ENCODE measurements at places on chromosomes 12 and 14. TPM values are rescaled to one million over a fixed set of nuclear protein-coding genes. Genes with fewer than 3 reads are reported as not detected.

The NRIP2 gene
- 10.6 TPM for total RNA-seq

DNA sequence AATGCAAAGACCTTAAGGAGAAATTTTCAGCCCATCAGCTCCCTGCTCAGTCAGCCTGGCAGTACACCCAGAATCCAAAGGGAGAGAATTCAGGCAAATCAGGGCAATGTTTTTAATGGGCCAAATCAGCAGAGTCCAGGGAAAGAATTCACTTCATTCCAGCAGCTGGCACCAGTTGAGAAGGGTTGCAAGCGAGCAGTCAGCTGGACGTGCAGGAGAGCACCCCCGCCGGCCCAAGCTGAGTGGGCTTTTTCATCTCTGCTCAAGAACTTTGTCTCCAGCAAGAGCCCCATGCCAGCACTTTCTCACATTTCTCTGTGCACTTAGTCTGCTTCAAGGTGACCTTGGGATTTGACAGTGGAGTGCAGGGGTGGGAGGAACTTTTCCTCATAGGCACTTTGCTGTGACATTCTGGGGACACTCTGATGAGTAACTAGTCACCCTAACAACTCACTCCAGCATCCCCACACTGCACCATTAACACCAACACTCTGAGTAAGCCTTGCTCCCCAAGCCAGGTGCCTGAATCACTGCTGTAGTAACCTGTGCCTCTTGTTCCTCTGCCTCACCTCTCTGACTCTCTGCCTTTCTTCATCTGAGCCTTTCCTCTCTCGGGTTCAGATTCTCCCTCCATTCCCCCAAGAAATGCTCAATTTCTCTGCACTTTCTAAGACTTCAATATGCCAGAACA, 2.2 kb downstream of the ENDOU start:
- no peaks in the 10 kb centered on the region for H3K36me3 ChIP-seq
- H3K27ac ChIP-seq, result no peak overlapping the region
- no peak for DNase-seq
- H3K27me3 ChIP-seq, result no peaks in the 10 kb centered on the region

DNA sequence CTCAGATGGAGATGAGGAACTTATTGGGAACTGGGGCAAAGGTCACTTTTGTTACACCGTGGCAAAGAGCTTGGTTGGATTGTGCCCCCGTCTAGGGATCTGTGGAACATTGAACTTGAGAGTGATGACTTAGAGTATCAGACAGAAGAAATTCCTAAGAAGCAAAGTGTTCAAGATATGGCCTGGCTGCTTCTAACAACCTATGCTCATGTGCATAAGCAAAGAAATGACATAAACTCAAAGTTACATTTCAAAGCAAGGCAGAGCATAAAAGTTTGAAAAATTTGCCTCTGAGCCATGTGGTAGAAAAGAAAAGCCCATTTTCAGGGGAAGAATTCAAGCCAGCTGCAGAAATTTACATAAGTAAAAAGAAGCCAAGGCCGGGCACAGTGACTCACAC, 21.5 kb upstream of the RAP1B start:
- no peak for DNase-seq
- H3K36me3 ChIP-seq, result no peaks in the 10 kb centered on the region
- no peaks in the 10 kb centered on the region for H3K27me3 ChIP-seq
- H3K27ac ChIP-seq, result no peak overlapping the region

GRCh38 chr12:84994426-84994825, 41.7 kb downstream of the TSPAN19 start:
- H3K36me3 ChIP-seq, result no peaks in the 10 kb centered on the region
- H3K4me3 ChIP-seq, result no peak overlapping the region
- no peaks in the 10 kb centered on the region for H3K27me3 ChIP-seq
- no peak overlapping the region for H3K27ac ChIP-seq
- no peak for DNase-seq
- H3K4me1 ChIP-seq, result no peaks in the 10 kb centered on the region

The COX14 gene
- total RNA-seq, result 38.7 TPM

The TAS2R42 gene
- 0.71 TPM for total RNA-seq

All from testis (tissue), 5 donors.